ENCODE measurements at places on chromosomes 12 and 14.

DNA sequence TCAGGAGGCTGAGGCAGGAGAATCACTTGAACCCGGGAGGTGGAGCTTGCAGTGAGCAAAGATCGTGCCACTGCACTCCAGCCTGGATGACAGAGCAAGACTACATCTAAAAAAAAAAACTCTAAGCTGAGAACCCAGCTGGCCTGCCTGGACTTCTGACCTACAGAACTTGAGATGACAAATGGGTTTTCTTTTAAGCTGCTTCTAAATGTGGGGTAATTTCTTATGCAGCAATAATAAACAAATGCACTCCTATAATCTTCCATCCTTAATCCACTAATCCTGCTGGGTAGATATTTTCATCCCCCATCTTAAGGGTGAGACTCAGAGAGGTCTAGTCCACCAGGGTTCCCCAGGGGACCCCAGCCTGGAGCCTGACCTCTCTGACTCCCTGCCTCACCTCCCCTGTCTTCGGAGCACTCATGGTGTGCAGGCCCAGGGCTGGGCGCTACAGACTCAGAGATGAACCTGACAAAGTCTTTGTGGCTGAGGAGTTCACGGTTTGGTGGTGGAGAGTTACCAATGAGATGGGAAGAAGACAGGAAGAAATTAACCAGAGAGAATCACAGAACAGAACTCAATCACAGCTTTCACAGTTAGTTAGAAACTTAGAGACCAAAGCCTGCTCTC lies 39.7 kb upstream of the BDKRB2 start:
- peak; percentile 81 for DNase-seq

DNA sequence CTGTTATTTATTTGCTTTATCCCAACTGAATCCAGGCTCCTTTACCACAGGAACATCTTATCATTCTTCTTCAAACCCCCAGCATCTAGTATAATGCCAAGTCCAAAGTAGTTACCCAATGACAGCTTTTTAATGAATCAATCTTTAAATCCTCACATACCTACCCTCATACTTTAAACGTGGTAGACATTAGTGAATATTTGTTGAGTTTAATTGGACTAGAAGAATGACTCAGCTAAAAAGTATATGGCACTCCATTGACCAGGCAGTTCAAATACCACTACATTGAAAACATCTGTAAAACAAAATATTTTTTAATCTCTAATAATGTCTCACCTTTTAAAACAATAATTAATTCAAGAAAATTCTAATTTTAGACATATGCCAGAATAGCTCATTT lies 98.1 kb downstream of the ZFC3H1 start:
- no peak for DNase-seq

DNA sequence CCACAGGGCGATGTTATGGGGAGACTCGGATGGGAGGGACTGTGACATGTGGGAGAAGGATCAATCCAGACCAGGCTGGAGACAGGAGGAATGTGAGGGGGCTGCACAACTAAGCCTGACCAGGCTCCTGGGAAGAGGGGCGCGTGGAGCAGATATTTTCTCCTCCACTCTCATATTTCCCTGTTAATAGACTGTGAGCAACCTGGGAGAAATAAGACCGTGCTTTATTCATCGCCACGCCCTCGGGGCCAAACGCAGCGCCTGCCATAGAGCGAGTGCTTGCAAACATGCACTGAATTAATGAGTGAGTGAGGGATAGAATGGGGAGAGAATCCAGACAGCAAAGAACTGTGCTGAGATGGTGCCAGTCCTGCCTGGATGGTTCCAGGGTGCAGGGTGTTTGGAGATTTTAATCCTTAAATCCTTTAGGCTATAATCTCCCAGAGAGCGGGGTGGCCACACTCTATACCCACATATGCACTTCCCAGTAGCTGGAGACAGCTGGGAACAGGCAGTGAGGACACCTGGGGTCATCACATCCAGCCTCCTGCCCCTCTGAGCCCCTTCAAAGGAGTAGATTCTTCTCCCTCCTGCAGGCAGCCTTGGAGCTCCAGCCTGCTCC lies 13.6 kb upstream of the FAIM2 start:
- DNase-seq: no peak

DNA sequence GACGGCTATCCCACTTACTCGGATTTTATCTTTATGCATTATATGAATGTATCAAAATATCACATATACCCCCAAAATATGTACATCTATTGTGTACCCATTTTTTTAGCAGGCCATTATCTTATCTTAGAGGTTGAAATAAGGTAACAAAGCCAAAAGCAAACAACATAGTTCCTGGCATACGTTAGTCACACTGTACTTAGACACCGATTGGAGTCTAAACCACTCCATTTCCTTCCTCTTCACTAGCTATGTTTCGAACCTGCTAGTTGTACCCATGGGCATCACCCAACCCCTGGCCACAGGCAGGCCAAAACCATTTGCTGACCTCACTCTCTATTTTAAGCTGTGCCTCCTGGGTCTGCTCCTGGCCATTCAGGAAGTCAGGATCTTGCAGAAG lies 66.3 kb downstream of the GRIN2B start:
- no peak for DNase-seq

DNA sequence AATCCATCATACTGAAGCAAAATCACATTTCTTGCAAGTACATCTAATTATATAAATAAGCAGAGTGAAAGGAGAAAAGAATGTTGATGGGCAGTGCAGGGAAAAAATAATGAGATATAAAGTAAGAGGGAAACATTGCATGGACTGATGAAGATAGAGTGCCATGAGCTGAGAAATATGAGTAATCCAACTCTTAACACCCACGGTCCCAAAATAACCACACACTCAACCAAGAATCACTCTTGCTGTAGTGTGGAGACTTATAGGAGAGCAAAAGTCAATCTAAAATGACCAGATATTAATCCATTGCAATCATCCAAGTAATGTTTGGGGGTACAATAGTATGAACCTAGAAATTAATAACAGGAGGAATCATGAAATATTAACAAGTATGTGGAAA lies 40.2 kb downstream of the MYF5 start:
- DNase-seq: no peak

DNA sequence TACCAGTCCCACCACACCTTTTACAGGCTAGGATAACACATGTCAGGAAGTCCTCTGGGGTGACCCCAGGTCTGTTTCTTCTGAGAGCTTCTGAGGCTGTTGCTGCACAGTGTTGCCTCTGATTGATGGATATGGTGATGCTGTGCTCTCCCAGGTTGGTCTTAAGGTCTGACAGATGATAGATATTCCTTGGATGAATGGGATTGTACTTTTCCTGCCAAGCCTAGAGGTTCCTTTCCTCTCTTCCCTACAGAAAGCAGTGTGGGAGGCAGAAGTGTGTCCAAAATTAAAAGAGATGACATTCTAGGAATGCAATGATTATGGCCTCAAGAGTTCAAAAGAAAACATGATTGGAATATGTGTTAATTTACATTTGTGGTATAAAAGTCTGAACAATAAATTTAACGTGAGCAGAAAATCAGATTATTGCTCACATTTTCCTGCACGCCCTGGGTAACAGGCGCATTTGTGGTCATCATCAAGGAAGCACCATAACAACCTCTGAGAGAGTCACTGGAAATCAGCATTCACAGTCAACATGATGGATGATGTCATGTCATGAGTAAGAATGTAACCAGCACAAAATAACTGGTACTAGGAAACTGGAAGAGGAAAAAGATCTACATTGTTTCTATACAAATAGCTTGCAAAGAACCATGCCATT lies 73.7 kb downstream of the BBS10 start:
- peak; percentile 43 for DNase-seq

GRCh38 chr14:34104489-34105397 lies 153.9 kb upstream of the EGLN3 start:
- DNase-seq: peak; percentile 45

- DNase-seq: no peak
Observed at GRCh38 chr12:70398862-70399261, 32.8 kb downstream of the KCNMB4 start.

- DNase-seq: no peak
Observed at GRCh38 chr14:71863766-71864165, 68.5 kb upstream of the RGS6 start.

- DNase-seq: no peak
Observed at GRCh38 chr14:62706217-62706616, 339.0 kb downstream of the KCNH5 start.

- DNase-seq: peak; percentile 92
Observed at GRCh38 chr12:75635606-75636444, 124.4 kb upstream of the KRR1 start.

DNA sequence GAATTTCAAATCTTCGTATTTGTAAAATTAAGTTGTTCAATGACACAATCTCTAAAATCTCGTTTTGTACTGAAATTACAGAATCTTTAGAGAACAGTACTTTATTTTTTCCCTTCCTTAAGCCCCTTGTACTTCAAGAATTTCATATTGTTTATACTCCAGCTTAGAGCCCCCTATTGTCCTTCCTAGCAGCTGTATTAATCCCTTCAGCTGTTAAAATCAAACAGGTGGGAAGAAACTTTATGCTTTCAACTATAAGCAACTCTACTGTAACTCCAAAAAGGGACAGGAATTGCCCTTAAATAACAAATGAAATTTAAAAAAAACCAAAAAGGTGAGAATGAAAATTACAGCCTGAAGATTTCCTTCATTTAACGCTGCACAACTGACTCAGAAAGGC lies 1.7 kb downstream of the NACA start:
- DNase-seq: no peak

DNA sequence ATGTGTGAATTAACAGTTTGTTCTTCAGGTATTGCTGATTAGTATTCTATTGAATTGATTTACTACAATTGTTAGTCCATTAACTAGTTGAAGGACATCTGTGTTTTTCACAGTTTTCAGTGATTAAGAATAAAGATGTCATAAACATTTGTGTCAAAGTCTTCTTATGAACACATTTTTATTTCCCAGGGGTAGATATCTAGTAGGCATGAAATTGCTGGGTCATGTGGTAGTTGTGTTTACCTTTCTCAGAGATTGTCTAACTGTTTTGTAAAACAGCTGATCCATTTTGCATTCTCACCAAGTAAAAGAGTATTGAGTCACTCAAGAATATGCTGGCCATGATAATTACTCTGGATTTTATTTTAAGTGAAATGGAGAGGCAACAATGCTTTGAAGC lies 1145.3 kb downstream of the FSCB start:
- no peak for DNase-seq

DNA sequence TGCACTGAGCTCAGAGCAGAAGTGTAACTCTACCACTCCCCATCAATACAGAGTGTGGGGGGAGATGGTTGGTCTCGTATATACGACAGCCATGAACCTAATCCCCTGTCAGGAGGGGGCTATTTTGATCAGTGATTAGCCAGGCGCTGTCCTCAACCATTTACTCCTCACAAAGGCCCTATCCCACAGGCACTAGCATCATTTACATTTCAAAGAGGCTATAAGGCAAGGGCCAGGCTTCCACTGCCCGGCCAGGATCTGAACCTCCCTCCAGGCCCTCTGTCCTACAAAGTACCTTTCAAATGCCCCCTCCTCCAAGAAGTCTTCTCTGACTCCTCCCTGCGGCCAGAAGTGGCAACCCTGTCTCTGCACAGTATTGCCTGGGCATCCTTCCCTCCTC lies 74.7 kb downstream of the ITPK1 start:
- no peak for DNase-seq

- no peak for DNase-seq
Observed at GRCh38 chr14:69357544-69358200, 40.4 kb downstream of the ERH start.

GRCh38 chr12:9387450-9387849 lies 179.3 kb upstream of the PZP start:
- DNase-seq: no peak

DNA sequence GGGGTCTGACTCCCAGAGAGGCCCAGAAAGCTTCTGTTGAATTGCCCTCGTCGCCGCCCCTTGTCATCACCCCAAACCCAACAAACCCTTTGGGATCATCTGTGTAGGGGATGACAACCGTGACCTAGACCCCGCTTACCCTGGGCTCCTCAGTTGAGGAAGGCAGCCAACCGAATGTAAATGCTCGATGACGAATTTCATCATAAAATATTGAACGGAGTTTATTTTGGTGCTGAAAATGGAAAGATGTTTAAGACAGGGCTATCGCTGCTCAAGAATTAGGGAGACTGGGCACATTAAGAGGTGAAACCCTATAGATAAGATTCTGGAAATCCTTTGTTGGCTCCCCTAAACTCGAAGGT lies 512 bp downstream of the ACTR10 start:
- DNase-seq: no peak

DNA sequence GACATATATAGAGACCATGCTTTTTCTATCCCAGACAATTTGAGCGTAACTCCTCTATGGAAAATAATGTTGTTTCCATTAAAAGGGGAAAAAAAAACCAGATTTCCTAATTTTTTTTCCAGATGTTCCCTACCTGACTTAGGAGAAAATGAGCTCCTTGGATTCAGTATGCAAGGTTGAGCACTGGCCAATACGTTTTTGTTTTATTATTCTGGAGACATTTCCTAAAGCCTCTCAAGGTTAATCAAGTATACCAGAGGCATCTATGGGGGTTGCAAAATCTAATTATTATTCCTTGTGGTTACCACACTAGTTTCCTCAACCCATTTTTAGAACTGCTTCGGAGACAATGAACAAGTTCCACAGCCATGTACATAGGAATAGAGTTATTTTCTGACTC lies 291.3 kb downstream of the SLC16A7 start:
- DNase-seq: no peak

- no peak for DNase-seq
Observed at GRCh38 chr14:27995691-27996090, 770.9 kb upstream of the FOXG1 start.

DNA sequence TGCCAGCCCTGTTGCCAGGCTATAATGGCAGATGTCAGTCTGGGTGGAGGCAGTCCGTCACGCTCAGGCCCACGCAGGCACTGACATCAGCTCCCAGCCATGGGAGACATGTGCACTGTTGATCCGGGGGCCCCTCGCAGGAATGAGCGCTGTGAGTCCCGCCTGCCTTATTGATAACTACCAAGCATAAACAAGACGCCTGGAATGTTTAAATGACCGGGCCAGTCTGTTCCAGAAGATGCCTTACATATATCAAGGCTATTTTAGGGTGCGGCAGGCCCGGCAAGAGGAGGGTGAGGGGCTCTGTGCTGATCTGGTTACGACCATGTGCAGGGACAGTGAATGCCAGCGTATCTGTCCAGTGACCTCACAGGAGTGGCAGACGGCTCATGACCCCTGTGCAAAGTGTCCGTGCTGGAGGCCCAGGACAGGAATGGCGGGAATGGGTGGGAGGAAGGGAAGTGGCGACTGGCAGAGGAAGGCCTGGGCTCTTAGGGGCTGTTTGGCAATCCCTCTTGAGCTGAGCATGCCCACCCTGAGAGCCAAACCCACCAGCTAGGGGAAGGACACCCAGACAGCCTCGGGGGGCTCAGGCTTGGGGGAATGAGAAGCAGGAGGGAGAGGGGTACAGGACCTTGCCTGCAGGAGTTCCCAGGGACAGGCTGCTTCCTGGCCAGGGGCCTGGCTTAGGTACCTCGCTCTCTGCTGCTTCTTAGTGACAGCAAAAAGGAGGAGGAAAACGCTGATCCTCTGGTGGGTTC lies 49.3 kb downstream of the DLK1 start:
- peak; percentile 80 for DNase-seq
